GM12865 (cell line): ENCODE measurements at places on chromosomes 1 and 21.

- no peak for DNase-seq
These were observed 3.2 kb downstream of the URB2 start for GRCh38 chr1:229629261-229629660.

- DNase-seq = no peak
These were observed 27.8 kb downstream of the FBXO42 start for GRCh38 chr1:16324456-16324890.

- no peak for DNase-seq
These were observed 57.1 kb upstream of the COX20 start for GRCh38 chr1:244778344-244778743.

- DNase-seq = no peak
These were observed 29.7 kb downstream of the TRIM11 start for GRCh38 chr1:228376651-228377631.
